ENCODE measurements at places on chromosomes 6 and 20.

- no peak for DNase-seq
Observed at GRCh38 chr6:160101277-160102205, 20.1 kb upstream of the SLC22A1 start.

- no peak for DNase-seq
Observed at GRCh38 chr6:29974901-29975560, 32.7 kb downstream of the HLA-A start.

GRCh38 chr20:43863330-43863729 lies 51.3 kb upstream of the TOX2 start:
- DNase-seq = no peak

- DNase-seq = no peak
Observed at GRCh38 chr6:99348288-99349170, 945 bp downstream of the FAXC start.

GRCh38 chr6:131013495-131013894 lies 49.5 kb downstream of the EPB41L2 start:
- no peak for DNase-seq

- DNase-seq = no peak
Observed at GRCh38 chr6:160393891-160394653, 45.9 kb downstream of the SLC22A3 start.

Measured in activated CD4-positive, alpha-beta T cell treated with anti-CD3 and anti-CD28 coated beads, Interleukin-2, Interleukin-6, amounts not matched to agents 100 ng/mL and 50 ng/mL, durations not matched to agents 16 hours and 8 hours (primary cell).